ENCODE measurements at places on chromosomes 12 and 14.

DNA sequence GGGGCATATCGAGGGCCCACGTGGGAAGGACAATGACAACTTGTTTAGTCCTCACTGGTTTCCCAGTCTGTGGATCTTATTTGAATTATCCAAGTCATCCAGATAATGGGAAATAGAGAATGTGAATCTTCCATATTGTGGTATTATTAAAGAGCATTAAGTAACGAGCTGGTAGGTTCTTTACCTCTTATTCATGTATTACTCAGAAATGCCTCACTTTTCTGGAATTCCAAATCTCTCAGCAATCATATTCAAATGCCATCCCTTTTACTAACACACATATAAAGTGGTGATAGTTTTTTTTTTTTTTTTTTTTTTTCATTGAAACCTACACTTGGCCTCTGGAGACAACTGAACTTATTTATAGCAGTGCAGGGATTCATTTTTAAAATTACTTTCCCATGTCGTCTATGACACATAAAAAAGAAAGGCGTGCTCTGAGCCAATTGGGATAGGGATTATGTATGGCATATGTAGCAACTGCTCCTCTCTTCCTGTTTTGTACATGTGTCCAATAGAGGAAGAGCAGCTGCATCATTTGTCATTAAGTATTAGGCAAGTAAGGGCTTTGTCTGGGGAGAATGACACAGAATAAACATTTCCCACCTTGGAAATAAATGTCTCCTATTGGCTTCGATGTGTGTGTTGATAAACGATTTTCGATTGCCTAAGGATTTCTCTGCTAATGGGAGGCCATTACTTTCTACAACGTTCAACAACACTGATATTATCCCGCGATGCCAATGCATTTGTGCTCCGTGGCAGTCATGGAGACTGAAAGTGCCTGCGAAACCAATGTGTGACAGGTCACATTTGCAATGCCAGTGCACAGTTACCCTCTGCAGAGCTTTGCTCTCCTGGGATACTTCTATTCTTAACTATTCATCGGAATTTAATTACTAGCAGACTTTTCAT lies 78.6 kb upstream of the IFNG-AS1 start:
- no peak for DNase-seq

- no peak for DNase-seq
Measured at GRCh38 chr12:25761356-25761755, 197.1 kb upstream of the RASSF8 start.

- no peak for DNase-seq
Measured at GRCh38 chr12:15550793-15551192, 228.5 kb downstream of the PTPRO start.

DNA sequence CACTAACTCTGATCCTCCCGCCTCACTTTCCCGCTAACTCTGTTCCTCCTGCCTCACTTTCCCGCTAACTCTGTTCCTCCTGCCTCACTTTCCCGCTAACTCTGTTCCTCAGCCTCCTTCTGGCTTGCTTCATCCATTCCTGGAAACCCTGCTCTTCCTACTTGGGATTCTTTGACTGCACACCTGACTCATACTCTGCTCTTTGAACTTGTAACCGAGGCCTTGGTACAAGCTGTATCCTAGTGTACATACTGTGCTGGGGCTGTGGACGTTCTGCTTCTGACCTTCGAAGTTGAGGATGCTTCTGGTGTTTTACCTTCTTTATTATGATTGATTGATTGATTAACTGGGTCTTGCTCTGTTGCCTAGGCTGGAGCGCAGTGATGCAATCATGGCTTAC lies 63.2 kb upstream of the RD3L start:
- no peak for DNase-seq
